ENCODE measurements at places on chromosomes 1 and 21.

DNA sequence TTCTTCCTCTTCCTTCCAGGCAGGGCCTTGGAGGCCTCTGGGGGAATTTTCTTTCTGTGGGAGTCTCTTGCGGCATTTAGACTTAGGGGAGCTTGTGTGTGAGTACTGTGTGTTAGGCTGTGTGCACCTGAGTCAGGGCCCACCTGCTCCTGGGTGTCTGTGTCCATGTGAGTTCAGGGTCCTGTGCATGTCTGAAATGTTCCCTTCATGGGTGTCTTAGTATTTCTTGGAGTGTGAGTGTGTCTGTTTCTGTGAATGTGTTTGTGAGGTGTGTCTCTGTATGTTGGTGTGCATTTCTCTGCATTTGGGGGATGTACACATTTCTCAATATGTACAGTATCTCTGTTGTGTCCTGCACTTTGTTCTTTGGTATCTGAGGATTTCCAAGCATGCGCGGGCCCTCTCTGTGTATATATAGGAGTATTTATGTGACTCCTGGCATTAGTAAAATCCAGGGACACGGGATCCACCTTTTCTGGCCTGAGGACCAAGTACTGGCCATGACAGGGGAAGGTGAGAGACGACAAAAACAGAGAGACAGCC is 2.4 kb downstream of the TFAP2E start:
- DNase-seq, result no peak

GRCh38 chr1:21594935-21595897 is 73.9 kb downstream of the RAP1GAP start:
- peak; percentile 74 for DNase-seq

DNA sequence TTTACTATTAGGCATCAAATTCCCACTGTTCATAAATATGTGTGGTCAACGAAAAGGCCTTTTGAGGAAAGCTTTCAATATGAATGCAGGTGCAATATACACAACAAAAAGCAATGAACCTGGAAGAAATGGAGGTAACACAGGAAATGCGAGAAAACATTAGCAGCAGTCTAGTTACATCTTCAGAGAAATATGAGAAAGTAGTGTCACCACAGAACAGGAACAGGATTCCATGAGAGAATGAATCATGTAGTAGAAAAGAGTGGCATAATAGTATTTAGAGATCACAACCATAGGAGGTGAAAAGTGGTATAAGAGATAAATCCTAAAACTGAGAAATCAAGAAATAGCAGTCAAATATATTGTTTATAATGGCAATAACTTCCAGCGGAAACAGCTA is 103.7 kb downstream of the AK5 start:
- DNase-seq, result no peak

DNA sequence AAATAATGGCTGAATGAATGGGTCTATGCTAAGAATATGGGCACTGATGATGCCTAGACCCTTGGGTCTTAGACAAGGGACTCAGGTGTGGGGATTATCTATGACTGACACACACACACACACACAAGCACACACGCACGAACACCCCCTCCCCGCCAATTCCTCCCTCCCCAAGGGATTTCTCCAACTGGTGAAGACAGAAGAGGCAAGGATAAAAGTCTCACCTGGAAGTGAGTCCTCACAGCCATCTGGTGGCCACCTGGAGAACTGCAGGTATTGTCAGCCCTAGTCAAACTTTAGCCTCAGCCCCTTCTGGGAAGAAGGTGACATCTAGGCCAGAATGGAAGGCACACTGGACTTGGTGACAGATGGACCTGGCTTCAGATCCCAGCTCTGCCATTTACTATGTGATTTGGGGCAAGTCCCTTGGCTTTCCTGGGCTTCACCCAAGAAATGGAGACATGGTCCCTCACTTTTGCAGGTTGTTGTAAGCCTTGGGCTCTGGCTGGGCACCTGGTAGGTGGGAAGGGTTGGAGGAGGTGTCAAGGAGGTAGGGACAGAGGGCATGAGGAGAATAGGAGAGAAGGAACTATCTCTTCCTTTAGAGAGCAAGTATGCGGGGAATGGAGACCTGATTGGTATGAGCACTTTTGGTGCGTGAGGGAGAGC is 4.0 kb upstream of the GPR3 start:
- no peak for DNase-seq

DNA sequence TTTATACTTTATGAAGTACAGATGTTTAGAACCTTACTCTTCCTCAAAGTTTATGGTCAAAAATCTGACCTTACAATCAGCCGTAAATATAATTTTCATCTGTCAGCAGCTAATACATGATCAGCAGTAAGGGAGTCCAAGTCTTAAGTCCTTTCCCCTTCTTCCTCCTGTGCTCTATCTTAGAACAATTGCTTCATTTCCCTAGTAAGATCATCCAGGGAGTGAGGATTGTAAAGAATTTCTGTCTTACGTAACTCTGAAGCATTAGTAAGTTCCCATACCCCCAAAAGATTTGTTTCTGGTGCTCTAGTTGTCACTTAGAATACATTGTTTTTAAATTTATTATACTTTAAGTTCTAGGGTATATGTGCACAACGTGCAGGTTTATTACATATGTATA is 2.1 kb downstream of the SETDB1 start:
- DNase-seq, result no peak

DNA sequence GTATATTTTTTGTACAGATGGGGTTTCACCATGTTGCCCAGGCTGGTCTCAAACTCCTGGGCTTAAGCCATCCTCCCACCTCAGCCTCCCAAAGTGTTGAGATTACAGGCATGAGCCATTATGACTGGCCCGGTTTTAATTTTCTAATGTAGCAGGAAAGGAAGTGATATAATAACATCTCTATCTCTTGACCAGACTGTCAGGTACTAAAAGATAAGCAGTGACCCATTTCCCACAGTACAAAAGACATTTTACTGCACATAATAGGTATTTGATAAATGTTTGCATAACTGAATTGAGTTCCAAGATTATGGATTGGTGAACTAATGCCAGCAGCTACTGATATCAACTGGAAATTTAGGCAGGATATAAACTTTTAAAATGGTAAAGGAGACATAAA is 4.0 kb downstream of the NVL start:
- DNase-seq, result no peak

DNA sequence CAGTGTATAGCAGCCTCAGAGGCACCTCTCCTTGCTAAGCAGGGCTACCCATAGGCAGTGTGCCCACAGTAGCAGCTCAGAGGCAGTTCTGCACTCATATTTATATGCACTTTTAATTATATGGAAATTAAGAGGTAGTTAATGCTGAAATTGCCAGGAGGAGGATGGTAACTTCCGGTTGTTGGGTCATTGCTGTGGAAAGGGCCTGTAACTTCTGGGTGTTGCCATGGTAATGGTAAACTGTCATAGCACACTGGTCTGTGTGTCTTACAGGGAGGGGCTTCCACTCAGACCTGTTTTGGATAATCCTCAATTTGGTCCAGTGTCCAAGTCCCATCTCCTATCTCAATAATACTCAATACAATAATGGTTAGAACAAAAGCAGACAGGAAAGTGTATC is 7.6 kb downstream of the CFH start:
- DNase-seq, result no peak

GRCh38 chr21:29213513-29214385 is 83.3 kb downstream of the MAP3K7CL start:
- no peak for DNase-seq

GRCh38 chr21:31011412-31011811 is 26.9 kb downstream of the KRTAP19-8 start:
- no peak for DNase-seq

- DNase-seq, result no peak
Measured at GRCh38 chr1:234475167-234475793, 3.7 kb downstream of the TARBP1 start.

GRCh38 chr1:86423473-86423872 is 498 bp upstream of the CLCA2 start:
- DNase-seq, result no peak

DNA sequence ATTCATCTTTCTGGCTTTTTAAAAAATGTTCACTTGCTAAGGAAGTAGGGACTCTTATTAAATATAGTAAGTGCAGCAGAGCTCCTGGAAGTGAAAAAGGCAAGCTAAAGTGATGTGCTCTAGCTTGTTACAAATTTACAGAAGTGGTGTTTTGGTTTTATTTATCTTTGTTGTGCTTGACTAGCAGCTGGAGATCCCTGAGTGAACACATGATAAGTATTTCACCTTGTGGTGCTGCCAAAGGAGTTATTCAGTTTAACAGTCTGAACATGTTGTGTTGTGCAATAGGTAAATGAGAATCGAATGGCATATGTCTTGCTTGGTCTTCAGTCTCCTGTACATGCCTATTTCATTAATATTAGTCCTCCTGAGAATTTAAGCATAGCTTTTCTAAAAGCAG is 315.7 kb downstream of the TPR start:
- DNase-seq, result no peak

DNA sequence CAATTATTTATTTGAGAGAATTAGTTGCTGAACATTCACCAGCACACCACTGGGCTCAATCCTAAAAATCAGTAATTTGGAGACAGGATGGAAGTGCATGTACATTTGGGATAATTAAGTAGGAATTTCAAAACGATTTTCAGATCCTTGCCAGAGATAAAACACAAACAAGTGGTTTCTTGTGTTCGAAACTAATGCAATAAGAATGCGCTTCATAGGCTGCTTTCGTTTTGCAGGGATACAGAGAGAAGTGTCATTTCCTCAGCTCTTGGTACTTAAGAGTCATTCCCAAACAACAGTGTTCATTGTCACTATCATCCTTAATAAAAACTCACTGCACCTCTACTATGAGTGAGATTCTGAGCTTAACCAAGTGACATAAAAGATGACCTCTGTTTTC is 20.6 kb upstream of the USP24 start:
- no peak for DNase-seq

DNA sequence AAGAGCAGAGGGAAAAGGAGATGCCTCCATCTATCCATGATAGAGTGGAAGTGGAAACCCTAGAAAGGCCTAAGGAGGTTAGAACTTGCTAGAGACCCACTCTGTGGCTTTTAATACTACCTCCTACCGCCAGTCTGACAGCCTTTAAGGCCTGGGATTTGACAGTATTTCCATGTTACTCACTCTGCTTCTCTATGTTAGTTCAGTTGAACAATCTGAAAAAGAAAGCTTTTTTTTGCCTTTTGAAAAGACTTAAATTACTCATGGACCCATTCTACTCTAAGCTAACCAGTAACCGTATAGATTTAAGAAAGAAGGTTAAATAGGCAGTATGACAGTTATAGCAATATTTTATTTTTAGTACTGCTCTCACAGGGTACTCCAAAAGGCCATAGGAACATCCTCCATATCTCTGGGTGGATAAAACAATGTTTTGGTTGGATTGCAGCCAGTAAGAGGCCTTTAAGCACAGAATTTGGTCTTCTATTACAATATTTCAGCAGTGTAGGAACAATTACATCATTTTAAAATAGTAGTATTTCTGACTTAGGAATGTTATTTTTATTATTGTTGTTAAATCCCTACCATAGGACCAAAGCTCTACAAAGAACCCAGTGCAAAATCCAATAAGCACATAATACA is 15.9 kb upstream of the GPR25 start:
- no peak for DNase-seq

GRCh38 chr1:244796719-244797406 is 38.6 kb upstream of the COX20 start:
- DNase-seq, result peak; percentile 60

- DNase-seq, result no peak
Measured at GRCh38 chr1:101407505-101408211, 170.8 kb downstream of the S1PR1 start.

GRCh38 chr1:210464519-210465039 is 135.9 kb downstream of the HHAT start:
- DNase-seq, result no peak

DNA sequence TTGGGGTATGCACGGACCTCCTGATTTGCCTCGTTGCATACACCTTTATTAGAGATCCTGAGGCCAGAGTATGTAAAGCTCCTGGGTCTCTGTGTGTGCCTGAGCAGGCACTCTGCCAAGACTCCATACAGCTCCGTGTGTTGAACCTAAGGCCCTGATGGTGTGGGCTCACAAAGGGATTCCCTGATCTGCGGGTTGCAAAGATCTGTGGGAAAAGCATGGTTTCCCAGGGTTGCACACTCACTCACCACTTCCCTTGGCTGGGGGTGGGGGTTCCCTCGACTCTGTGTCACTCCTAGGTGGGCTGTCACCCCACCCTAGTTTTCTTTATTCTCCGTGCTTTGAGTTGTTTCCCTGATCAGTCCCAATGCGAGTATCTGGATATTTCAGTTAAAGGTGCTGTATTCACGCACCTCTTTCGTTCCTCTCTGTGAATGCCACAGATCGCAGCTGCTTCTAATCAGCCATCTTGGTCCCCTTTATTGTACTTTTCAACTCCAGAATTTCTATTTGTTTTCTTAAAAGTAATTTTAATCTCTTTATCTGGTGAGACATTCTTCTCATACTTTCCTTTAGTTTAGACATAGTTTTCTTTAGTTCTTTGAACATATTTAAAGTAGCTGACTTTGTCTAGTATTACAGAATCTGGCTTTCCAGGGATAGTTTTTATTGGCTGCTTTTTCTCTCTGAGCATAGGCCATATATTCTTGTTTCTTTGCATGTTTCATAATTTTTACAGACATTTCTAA is 39.0 kb upstream of the F3 start:
- no peak for DNase-seq

- no peak for DNase-seq
Measured at GRCh38 chr1:43273708-43274107, 3.9 kb downstream of the TMEM125 start.

- DNase-seq, result no peak
Measured at GRCh38 chr1:36866169-36866814, 168.0 kb downstream of the GRIK3 start.

DNA sequence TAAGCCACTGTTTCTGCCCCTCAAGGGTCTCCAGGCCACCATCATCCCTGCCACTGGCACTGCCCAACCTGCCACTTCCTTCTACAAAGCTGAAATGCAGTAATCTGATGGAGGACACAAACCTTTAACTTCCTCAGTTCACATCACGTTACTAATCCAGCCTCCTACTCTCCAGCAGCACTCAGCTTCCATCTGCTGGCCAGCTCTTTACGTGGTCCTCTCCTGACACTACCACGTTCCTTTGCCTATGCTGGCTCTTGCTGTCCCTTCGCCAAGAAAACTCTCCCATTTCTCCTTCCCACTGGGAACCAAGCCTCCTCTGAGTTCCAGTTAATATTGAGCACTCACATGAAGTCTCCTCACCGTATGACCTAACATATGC is 124.0 kb downstream of the EDEM3 start:
- no peak for DNase-seq

GRCh38 chr1:88980870-88981269 is 11.6 kb downstream of the KYAT3 start:
- no peak for DNase-seq

- no peak for DNase-seq
Measured at GRCh38 chr1:84260852-84261518, 40.5 kb upstream of the SAMD13 start.

DNA sequence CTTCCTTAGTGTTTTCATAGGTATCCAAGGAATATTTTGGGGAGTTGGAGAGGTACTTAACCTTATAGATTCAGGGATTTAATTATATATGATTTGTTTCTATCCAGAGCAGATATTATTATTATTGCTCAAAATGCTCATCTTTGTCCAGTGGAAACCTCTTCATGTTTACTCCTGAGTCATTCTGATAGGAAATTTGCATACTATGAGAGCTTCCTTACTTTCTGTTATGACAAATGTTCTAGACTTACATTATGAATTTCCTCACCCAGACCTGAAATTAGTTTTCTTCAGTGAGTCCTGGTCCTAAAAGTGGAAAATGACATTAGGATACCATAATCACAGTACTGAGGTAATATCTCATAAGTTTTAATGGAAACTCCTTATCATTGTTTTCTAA is 57.5 kb upstream of the PLPPR5 start:
- no peak for DNase-seq
